ENCODE measurements at places on chromosomes 6 and 20.
A peak's percentile ranks its signal among the peaks of the same experiment; 100 is the strongest.

- DNase-seq = no peak
Observed at GRCh38 chr6:108656836-108657235, 96.1 kb downstream of the FOXO3 start.

GRCh38 chr6:26170951-26171841 is 84.0 kb downstream of the HFE start:
- no peak for DNase-seq

DNA sequence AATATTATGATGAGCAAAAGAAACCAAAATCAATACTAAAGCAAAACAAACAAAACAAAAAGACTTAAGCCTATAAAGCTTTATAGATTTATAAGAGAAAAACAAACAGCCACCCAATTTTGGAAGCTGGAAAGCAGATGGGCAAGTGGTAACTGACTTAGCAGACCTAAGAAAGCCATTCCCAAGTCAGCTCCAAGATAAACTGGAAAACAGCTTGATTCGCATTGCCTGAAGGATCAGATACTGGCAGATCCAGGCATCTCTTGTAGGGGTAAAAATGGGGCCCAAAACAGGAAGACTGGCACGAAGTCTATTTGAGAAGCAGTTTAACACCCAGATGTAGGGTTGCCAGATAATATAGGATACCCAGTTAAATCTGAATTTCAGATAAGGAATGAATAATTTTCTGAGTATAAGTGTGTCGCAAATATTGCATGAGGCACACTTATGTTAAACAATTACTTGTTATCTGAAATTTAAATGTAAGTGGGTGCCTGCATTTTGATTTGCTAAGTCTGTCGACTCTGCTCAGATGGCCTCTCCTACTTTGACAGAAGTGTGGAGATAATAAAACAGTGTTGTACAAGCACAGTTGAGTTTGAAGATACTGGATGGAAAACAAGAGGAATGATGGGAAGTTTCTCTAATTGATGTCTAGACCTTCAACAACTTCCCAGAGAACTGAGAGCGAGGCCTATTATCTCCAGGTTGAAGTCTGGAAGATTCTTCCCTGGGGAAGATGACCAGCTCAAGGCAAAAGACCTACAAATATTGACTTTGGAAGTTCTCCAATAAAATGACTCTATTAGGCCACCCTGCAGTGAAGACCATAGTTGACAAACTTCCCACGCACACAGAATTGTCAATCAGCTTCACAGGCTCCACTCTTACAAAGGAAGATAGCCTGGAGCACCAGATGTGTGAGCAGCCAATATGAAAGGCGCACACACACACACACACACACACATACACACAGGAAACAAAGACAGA is 113.4 kb downstream of the FAM50B start:
- no peak for DNase-seq

GRCh38 chr6:78666764-78667163 is 200.6 kb upstream of the IRAK1BP1 start:
- no peak for DNase-seq

- DNase-seq = no peak
Observed at GRCh38 chr6:22081709-22082108, 215.1 kb downstream of the PRL start.

- peak; percentile 89 for DNase-seq
Observed at GRCh38 chr6:25172819-25173218, 106.4 kb upstream of the CARMIL1 start.

DNA sequence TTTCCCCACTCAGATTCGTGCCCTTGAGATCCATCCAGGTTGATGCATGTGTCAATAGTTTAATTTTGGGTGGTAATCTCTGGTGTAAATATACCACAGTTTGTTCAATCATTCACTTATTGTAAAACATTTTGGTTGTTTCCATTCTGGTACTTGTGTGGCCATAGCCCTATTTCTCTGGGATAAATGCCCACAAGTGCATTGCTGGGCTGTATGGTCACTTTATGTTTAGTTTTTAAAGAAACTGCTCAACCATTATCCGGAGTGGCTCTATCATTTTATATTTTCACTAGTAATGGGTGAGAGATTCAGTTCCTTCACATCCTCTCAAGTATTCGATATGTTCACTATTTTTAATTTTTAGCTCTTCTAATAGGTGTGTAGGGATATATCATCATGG is 60.7 kb upstream of the RNF24 start:
- no peak for DNase-seq

DNA sequence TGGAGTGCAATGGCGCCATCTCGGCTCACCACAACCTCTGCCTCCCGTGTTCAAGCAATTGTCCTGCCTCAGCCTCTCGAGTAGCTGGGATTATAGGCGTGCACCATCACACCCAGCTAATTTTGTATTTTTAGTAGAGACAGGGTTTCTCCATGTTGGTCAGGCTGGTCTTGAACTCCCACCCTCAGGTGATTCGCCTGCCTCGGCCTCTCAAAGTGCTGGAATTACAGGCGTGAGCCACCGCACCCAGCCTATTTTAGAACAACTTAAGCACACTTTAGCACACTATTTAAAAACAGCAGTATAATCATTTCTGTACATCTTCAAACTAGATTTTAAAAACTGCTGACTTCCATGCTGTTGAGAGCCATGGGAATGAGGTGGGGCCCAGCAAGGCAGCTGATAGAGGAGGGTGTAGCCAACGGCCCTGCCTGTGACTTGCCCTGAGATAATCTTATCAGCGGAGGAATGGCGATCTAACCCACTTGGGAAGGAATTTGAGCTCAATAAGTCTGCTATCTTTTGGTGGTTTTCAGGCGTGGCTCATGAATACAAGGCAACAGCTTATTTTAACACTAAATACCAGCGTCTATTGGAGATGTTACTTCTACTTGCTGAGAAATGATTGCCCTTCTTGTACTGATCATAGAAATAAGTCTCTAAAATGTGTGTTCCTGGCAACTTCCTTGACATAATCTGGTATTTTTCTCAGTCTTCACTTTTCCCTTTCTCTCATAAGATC is 12.1 kb downstream of the ZDHHC14 start:
- no peak for DNase-seq

DNA sequence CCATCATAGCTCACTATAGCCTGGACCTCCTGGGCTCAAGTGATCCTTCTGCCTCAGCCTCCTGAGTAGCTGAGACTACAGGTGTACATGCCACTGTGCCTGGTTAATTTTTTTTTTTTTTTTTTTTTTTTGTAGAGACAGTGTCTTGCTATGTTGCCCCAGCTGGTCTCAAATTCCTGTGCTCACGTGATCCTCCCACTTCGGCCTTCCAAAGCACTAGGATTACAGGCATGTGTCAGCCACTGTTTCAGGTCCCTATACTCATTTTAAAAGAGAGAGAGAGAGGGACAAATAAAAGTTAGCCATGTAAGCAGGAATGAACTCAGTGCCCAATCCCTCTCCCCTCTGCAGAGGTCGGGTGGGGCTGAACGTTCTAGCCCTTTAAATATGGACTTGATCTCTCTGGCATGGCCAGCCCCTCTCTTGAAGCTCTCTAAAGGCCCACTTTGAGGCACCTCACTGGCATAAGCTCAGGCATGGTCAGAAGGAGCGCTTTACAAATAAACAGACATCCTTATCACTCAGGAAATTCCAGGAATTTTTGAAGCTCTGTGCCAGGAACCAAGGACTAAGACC is 9.0 kb upstream of the SERPINB1 start:
- peak; percentile 56 for DNase-seq

- no peak for DNase-seq
Observed at GRCh38 chr20:54822386-54822785, 347.0 kb downstream of the DOK5 start.

- no peak for DNase-seq
Observed at GRCh38 chr6:81977486-81977885, 225.0 kb upstream of the TENT5A start.

DNA sequence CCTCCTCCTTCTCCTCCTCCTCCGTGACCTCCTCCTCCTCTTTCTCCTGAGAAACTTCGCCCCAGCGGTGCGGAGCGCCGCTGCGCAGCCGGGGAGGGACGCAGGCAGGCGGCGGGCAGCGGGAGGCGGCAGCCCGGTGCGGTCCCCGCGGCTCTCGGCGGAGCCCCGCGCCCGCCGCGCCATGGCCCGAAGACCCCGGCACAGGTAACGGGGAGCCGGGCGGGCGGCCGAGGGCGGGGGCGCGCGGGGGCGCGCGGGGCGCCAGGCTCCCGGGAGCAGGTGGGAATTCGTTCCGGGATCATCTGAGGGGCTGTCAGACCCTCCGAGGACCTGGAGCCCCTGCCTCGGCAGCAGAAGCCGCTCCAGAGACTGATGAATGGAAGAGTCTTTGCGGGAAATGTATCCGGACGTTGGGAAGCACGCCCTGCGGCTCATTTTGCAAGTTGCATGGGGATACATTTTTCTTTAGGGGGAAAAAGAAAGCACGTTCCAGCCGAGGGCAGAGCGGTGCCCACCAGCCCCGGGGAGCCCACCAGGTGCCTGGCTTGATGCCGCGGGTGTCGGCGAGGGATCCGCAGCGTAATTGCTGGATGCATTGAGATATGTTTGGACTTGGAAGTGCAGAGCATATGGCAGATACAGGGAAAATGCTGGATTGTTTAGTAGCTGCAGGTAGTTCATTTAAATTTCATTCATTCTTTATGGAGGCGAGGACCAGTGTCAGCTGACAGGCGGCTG is 394 bp downstream of the MYB start:
- DNase-seq = peak; percentile 29

GRCh38 chr6:106257195-106257594 is 68.4 kb downstream of the ATG5 start:
- no peak for DNase-seq

DNA sequence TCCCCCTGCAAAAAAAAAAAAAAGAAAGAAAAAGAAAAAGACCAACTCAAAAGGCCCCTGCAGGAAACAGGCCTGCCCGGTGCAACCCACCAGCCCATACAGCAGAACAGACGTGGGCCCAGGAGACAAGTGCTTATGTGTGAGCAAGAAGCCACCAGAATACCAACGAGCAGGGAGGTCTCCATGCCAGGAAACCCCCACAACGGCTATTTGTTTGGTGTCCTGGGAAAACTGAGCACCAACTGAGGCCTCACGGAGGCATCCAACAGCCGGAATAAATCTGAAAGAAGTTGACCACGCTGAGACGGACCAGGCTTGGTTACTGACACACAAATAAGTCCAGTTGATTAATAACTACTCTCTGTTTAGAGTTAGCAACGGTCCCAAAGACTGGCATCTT is 29.7 kb downstream of the PTPRT start:
- no peak for DNase-seq

DNA sequence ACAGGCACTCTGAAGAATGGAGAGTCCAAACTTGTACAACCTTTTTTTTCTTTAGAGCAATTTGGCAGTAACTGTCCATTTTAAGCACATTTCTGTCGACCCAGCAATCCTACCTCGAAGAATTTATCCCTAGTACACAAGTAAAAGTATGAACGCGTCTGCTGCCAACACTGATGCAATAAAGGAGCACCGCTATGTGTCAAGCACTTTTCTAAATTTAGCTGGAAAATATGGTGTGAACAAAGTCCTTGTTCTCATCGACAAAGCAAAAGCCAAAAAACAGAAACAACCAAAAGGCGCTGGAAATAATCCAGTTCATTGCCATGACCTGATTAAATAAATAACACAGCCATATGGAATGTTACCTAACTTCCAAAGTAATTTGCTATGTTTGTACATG is 1.1 kb downstream of the DPM1 start:
- DNase-seq = no peak

DNA sequence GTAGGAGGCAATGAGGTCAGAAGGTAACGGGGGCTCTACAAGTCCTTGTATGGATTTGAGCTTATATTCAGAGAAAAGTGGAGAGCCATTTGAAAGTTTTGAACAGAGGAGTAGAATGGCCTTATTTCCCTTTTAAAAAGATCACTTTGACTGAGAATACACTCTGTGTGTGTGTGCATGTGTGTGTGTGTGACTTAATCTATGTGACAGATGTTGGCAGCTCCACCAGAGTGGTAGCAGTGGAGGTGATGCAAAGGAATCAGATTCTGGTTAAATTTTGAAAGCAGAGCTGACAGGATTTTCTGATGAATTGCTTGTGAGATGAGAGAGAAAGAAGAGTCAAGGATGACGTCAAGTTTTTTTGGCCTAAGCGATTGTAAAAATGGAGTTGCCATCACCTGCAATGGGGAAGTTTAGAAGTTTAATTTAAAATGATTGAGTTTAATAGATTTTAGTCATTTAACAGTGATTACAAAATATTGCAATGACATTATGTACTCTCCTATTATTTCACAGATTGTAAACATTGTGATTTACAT is 172.2 kb upstream of the HEY2 start:
- DNase-seq = no peak

- no peak for DNase-seq
Observed at GRCh38 chr20:57097245-57097915, 169.1 kb downstream of the BMP7 start.

- no peak for DNase-seq
Observed at GRCh38 chr20:57483287-57484050, 41.5 kb downstream of the CTCFL start.

DNA sequence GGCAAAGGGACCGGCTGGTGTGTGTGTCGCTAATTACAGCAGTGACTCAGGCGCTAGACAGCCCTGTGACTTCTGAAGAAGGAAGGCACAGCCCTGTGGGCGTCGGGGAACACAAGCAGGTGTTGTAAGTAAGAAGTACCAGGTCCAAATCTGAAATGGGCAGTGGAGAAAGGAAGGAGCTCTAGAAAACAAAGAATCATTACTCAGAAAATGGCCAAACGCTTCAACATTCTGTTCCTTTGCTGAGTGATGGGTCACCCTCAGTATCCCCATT is 106.8 kb downstream of the PXDC1 start:
- no peak for DNase-seq

GRCh38 chr6:89237158-89237557 is 20.0 kb upstream of the GABRR1 start:
- no peak for DNase-seq

DNA sequence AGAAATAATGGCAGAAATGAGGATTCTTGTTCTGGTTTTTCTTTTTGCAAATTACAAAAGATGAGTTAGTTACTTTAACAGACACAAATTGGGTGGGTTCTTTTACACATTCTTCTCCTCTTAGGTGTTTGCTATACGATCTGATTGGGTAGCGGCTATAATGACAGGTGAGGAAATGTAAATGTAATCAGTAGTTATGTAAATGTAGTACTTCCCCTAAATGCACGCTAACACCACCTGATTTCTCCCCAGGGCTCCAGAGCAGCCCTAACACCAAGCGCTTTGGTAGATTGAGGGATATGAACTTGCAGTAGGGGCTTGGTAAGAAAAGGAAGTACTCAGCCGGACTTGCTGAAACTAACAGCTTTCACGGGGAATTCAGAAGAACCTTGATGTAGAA is 499.4 kb upstream of the NOX3 start:
- DNase-seq = no peak
